ENCODE measurements at places on chromosomes 6 and 20.

DNA sequence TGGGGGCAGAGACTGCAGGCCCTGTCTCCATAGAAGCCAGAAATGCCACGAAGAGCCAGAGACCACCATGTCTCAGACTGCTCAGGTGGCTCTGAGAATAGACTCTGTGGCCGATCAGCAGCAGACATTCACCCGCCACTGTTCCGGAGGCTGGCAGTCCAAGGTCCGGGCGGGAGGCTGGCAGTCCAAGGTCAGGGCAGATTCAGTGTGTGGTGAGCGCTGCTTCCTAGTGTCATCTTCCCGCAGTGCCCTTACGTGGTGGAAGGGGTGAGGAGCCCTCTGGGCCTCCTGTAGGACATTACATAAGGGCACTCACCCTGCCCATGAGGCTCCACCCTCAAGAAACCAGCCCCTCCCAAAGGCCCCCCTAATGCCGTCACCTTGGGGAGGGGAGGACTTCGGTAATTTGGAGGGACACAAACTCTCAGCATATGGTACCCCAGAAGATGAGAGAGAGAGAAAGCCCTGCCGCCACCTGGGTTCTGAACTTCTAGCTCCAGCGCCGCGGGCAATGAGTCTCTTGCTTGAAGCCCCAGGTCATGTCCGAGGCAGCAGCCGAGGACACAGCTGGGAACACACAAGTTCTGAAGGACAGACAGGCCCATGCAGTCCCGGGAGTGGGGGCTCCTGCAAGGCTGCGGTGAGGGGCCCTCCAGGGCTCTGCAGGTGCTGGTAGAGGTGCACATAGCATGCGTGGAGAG, 36.4 kb downstream of the DACT2 start:
- no peak for DNase-seq

GRCh38 chr20:63223121-63223825, 7.3 kb upstream of the YTHDF1 start:
- DNase-seq: peak; percentile 57

GRCh38 chr6:100465701-100466409, 1.1 kb upstream of the SIM1 start:
- peak; percentile 56 for DNase-seq

DNA sequence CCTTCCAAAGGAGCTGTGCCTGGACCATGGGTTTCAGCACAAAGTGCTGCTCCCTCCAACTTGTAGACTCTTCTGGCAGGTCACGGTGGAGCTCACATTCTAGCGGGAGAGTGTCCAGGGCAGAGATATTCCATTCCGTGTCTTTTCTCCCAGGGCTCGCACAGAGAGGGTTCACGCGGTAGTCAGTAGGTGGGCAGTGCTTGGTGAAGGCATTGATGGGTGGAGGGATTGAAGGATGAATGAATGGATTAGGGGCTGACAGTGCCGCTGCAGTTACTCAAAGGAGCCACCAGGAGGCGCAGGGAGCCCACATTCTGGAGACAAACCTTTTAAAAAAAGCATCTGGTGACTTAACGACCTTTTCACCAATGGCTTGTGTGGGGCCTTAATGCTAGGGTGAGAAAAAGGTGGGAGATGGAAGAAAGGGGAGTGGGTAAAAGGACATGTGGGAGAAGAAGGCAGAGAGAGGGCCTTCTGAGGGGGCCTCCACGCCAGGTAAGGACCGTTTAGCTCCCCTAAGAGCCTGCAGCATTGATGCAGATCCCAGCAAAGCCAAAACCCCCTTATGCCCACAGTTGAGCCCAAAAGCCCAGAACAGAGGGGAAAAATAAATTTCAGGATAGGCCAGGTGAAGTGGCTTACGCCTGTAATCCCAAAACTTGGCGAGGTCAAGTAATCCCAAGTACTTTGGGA, 17.5 kb upstream of the FAM110A start:
- DNase-seq: peak; percentile 67

GRCh38 chr6:23173234-23173633, 603.9 kb downstream of the HDGFL1 start:
- DNase-seq: peak; percentile 45

DNA sequence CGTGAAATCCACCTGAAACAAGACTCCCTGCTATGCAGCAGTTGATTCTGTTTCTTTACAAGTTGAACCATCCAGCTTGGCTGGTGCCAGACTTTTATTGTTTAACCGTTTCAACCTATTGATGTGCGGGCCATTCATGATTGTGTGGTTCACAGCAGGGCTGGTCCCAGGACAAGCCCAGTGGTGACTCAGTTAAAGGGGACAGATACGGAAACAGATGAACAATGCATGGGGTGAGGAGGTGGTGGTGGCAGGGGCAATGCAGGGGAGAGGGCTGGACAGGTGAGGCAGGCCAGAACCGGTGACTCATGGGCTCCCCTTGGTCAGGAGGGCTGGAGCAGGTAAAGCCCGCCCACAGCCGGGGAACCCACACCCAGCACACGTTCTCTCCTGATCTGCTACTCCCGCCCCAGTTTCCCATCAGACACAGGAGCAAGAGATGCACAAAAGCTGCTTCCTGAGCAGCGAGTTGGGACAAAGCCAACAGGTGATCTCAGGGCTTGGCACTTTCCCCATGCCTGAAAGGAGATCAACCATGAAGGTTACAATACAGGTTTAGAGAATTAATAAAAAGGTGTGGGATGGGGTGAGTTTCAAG, 232.2 kb downstream of the LY86 start:
- DNase-seq: no peak

GRCh38 chr6:96299525-96299924, 222.1 kb upstream of the UFL1 start:
- no peak for DNase-seq

DNA sequence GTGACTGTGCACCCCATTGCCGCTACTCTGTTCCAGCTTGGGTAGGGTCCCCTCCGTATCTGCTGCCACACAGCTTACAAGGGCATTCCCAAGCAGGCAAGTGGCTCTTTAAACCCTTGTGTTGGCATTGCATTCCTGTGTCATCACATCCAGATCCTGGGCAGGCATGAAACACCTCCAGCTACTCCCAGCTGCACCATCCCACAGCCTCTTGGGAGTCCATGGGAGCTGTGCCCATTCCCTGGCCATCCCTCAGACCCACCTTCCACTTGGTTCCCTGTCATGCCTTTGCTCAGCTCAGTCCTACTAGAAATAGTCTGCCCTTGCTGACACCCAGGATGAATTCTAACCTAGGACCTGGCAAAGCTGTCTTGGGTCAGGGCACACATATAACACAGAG, 87.7 kb downstream of the PSMG4 start:
- no peak for DNase-seq

- DNase-seq: no peak
Measured at GRCh38 chr20:45892828-45893500, 1.8 kb downstream of the CTSA start.

DNA sequence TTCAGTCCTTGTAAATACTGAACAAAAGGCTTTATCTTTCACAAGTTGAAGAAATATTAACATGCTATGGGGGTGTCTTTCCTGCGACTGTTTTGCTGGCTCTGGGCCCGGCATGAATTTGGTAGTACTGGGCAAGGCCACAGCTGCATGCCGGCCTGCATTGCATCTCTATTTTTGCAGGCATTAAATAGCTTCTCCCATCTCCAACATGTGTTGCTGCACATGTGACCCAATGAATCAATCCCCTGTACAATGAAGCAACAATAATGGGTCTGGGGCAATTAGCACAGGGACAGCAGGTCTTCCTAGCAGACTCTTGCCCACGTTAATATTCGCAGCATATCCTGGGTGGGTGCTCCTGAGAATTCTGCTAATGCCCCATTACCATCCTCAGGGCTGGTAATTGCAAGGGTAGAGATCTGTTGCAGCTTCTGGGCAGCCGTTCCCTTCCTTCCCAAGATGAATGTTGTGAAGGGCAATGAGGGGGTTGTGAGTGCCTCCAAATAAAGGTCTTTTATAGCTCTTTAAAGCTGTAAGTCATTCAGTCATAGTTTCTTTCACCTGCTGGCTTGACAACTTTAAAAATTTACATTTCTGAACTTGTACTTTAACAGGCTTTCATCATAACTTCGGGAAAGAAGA, 24.3 kb upstream of the CDYL start:
- no peak for DNase-seq

- DNase-seq: no peak
Measured at GRCh38 chr6:156336089-156336488, 441.1 kb upstream of the ARID1B start.

DNA sequence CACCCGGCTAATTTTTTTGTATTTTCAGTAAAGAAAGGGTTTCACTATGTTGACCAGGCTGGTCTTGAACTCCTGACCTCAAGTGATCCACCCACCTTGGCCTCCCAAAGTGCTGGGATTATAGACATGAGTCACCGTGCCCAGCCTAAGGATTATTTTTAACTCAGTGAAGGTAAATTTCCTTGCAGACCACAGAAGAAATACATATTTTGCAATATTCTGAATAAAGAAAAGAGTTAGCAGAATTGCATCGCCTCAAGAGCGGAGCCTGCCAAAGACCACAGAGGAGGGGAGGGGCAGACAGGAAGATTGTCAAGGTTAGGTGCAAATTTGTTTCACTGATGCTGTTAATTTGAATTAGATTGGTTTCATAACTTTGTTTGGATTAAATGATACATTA, 47.4 kb downstream of the SOD2 start:
- no peak for DNase-seq

GRCh38 chr6:156719720-156720563, 57.2 kb upstream of the ARID1B start:
- DNase-seq: peak; percentile 94

- no peak for DNase-seq
Measured at GRCh38 chr20:50385733-50386640, 124.2 kb upstream of the PTPN1 start.

- DNase-seq: peak; percentile 56
Measured at GRCh38 chr20:57388953-57389694, 2.1 kb upstream of the RBM38 start.

DNA sequence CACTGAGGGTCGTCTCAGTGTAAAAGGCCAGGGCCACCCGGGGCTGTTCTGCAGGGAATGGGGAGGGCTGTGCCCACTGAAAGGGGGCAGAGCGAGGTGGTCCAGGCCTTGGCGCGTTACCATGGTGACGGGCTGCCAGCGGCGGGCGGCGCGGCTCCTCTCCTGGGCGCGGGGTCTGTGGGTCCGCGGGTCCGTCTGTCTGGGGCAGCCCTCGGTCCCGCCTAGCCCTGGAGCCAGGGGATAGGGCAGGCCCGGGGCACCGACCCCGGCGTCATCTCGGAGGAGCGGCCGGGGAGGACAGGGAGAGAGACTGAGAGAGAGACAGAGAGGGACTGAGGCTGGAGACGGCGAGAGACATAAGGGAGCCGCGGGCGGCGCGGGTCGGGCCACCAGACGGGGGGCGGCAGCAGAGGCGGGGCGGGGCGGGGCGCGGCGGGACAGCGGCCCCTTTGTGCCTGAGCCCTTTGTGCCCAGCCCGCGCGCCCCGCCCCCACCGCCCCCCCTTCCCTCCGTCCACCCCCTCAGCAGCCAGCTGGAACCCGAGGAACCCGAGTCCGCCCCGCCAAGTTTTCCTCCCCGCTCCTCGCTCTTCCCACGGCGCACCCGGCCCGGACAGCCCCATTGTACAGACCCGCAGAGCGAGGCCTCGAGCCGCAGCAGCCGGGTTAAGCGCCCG, at the start of gene KIAA1755:
KIAA1755 (minus strand) TSS at position 358 of the 676 bp plus-strand sequence; CDS start at position 123, 235 bp downstream.
- DNase-seq: peak; percentile 43

GRCh38 chr20:17298171-17298570, 71.3 kb downstream of the PCSK2 start:
- no peak for DNase-seq

DNA sequence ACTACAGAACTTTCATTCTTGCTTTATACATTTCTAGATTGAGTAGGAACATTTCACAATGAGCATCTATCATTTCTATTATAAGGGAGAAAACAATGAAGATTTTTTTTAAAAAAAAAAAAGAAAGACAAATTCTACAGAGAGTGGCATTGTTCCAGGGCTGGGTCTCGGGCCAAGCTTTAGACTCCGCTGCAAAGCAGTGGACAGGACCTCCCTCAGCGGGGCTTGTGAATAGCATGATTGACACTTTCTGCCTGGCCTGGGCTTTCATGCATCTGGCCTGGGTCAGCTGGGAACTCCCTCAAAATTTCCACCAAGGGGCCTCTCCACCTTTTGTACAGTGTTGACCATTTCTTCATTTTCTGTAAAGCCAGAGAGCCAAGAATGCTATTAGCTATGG, 55.8 kb upstream of the HIVEP2 start:
- DNase-seq: no peak

GRCh38 chr20:48777005-48777404, 50.8 kb downstream of the PREX1 start:
- DNase-seq: no peak

GRCh38 chr6:3193102-3193849, 34.2 kb downstream of the TUBB2B start:
- DNase-seq: no peak

All from EH (cell line).